ENCODE measurements at places on chromosomes 5 and 9. TPM values are rescaled to one million over a fixed set of nuclear protein-coding genes. Genes with fewer than 3 reads are reported as not detected.

DNA sequence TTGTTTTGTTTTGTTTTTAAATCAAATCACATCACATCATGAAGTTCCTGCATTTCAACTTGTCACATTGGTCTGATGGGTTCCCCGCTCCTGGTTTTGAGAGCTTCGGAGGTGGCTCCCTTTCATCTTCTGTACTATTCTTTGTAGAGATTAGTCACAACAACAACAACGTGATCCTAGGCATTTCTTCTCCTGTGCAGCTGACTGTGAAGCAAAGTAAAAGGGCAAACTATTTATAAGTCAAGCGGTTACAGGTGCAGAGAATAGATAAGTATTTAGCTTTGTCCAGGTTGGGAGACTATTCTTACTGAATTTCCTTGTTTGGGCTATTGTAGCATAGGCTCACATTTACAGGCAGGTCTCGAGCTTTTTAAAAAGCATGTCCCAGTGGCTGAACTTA, 197.7 kb upstream of the CDKN2B start:
- peaks cover 23% of the 10 kb centered on the region for H3K4me1 ChIP-seq
- no peak overlapping the region for H3K27ac ChIP-seq
- H3K4me3 ChIP-seq: no peak overlapping the region
- no peaks in the 10 kb centered on the region for H3K36me3 ChIP-seq
- peaks cover 27% of the 10 kb centered on the region for H3K27me3 ChIP-seq
- DNase-seq: no peak

DNA sequence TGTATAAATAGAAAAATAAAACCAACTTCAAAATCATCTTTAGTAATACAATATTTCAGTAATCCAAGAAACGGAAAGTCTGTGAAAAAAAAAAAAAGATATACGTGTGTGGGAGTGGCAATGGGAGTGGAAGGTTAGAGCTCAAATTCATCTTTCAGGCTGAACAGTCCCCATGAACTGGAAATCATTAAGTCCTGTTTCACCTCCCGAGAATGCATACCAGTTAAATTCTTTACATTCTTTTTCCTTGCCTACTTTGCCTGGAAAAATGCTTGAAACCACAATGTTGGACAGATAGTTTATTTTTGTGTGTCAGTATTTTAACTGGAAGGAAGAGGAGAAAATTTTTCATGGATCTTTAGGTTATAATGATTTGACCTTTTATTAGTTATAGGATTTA, 166.8 kb downstream of the MUSK start:
- DNase-seq: no peak
- no peaks in the 10 kb centered on the region for H3K27me3 ChIP-seq
- H3K27ac ChIP-seq: no peak overlapping the region
- no peak overlapping the region for H3K4me3 ChIP-seq

DNA sequence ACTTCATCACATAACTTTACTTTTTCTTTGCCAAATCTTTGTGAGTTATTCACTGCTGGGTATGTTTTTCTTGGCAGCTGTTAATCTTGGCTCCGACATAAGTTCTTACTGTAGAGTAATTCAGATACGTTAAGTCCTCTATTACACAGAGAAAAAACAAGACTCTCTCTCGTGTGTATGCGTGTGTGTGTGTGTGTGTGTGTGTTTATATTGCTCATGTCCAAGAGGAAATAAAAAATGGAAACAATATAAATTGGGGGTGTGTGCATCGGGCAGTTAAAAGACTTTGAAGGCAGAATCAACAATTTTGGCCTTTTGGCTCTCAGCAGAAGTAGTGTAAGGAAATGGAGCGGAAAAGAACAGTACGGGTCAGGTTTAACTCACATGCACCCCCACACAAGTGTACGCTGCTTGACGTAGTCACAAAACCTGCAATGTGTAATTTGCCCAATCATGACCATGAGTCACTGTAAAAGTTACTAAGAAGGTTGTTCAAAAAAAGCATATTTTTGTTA, 67.2 kb upstream of the IFNE start:
- no peak overlapping the region for H3K27ac ChIP-seq
- H3K4me3 ChIP-seq: no peak overlapping the region
- peaks cover 4% of the 10 kb centered on the region for H3K4me1 ChIP-seq
- no peaks in the 10 kb centered on the region for H3K36me3 ChIP-seq
- H3K27me3 ChIP-seq: peaks cover 2% of the 10 kb centered on the region
- DNase-seq: no peak

Gene CENPH
- 40.7 TPM for total RNA-seq

GRCh38 chr9:84796404-84796803, 126.9 kb downstream of the NTRK2 start:
- H3K4me3 ChIP-seq: no peak overlapping the region
- H3K36me3 ChIP-seq: no peaks in the 10 kb centered on the region
- H3K4me1 ChIP-seq: no peaks in the 10 kb centered on the region
- DNase-seq: no peak

DNA sequence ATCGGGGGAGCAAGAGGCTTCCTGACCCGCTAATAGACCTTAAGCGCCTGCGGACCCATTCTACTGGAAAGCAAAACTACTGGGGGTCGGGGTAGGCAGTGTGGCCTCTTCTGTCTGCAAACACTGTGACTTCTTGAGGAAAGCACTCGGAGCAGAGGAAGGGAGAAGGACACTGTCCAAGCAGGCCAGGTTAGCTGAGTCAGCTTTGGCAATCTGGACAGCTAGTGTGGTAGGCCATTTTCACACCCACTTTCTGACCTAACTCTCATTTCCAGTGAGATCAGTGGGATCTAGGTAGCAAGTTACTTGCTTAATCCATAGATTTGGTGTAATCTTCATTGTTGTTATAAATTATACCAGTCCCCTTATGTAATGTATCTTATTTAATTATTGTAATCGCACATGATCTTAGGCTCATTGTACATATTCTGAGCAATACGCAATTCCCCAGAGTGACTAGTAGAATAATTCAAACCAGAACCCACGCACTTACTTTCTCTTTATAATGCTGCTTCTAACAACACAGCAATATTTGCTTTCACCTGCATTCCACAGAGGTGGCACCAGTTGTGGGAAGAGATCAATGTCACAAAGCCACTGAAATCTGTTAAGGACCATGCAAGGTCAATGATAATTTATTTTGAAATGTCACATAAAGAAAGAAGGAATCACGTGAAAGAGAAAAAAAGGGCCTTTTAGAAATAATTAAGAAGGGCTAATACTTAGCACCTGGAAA, 82.9 kb downstream of the NREP start:
- no peaks in the 10 kb centered on the region for H3K36me3 ChIP-seq
- peaks cover 26% of the 10 kb centered on the region for H3K27me3 ChIP-seq
- no peaks in the 10 kb centered on the region for H3K4me1 ChIP-seq
- DNase-seq: no peak

Gene CACFD1
- 0.70 TPM for total RNA-seq

- H3K36me3 ChIP-seq: no peaks in the 10 kb centered on the region
- DNase-seq: no peak
- no peak overlapping the region for H3K27ac ChIP-seq
These were observed 61.0 kb upstream of the FER start for GRCh38 chr5:108686676-108687075.

DNA sequence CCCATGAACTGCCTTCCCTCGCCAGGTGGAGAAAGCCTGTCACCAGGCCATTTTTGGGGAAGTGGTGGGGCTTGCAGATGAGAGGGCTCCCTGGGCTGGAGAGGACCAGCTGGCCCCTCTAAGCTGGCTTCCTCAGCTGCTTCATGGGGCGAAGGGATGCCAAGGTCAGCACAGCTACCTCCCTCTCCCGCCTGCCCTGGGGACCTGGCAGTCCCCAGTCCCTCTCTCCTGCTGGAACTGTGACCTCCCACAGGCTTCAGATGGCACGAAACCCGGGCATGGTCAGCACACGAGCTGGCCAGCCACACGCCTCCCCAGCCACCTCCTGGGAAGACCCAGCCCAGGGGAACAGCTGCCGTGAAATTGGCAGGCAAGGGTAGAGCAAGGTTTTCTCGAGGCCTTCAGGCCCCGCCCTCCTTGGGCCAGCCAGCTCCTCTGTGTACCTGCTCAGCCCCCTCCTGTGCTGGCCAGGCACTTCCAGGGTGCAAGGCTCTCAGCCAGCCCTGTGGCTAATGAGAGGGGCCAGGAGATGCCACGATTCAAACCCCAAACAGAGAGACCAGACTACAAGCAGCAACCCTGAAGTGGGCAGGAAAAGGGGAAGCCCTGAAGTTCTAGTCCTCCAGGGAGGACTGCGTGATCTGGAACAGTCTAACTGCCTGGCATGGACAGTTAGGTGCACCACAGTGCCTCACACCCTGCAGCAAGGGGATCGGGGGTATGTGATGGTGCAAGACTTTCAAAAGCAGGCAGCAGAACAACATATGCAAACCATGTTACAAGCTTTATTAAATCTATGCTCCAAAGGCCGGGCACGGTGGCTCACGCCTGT, 12.9 kb downstream of the PLPP7 start:
- H3K36me3 ChIP-seq: no peaks in the 10 kb centered on the region
- no peaks in the 10 kb centered on the region for H3K27me3 ChIP-seq
- no peak for DNase-seq
- H3K4me1 ChIP-seq: no peaks in the 10 kb centered on the region

Gene GARIN3
- 0.19 TPM for total RNA-seq

GRCh38 chr5:55860288-55860687, 9.1 kb downstream of the IL31RA start:
- no peak for DNase-seq
- H3K27me3 ChIP-seq: no peaks in the 10 kb centered on the region
- peaks cover 4% of the 10 kb centered on the region for H3K36me3 ChIP-seq
- H3K27ac ChIP-seq: no peak overlapping the region
- no peak overlapping the region for H3K4me3 ChIP-seq
- H3K4me1 ChIP-seq: peaks cover 27% of the 10 kb centered on the region

DNA sequence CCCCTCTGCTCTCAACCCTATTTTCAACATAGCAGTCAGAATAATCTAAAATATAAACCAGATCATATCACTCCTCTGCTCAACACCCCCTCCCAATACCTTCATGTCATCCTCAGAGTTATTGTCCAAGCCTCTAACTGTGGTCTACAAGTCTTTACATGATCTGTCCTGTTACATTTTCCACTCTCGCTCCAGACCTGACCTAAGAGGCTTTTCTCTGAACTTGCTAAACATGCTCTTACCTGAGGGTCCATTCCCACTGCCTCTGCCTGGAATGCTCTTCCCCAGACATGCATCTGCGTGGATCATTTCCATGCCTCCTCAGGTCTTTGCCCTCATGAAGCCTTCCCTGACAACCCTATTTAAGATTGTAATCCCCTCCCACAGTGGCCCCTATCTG, 12.0 kb downstream of the NIPSNAP3B start:
- DNase-seq: no peak
- no peaks in the 10 kb centered on the region for H3K4me1 ChIP-seq
- H3K4me3 ChIP-seq: no peak overlapping the region
- peaks cover 8% of the 10 kb centered on the region for H3K27me3 ChIP-seq
- H3K36me3 ChIP-seq: no peaks in the 10 kb centered on the region

Gene SLIT3
- total RNA-seq: 1.1 TPM

Gene NPM1
- total RNA-seq: 3,162 TPM

Gene TRPM3
- total RNA-seq: not detected

Gene KIF20A
- total RNA-seq: 19.7 TPM

DNA sequence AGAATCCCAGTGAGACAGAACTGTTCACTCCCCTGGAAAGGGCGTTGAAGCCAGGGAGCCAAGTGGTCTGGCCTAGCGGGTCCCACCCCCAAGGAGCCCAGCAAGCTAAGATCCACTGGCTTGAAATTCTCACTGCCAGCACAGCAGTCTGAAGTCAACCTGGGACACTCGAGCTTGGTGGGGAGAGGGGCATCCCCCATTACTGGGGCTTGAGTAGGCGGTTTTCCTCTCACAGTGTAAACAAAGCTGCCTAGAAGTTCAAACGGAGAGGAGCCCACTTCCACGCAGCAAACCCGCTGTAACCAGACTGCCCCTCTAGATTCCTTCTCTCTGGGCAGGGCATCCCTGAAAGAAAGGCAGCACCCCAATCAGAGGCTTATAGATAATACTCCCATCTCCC, 45.1 kb upstream of the PTGER4 start:
- H3K4me3 ChIP-seq: no peak overlapping the region
- peaks cover 2% of the 10 kb centered on the region for H3K4me1 ChIP-seq
- H3K27me3 ChIP-seq: no peaks in the 10 kb centered on the region
- H3K27ac ChIP-seq: no peak overlapping the region
- H3K36me3 ChIP-seq: peaks cover 44% of the 10 kb centered on the region
- DNase-seq: no peak

DNA sequence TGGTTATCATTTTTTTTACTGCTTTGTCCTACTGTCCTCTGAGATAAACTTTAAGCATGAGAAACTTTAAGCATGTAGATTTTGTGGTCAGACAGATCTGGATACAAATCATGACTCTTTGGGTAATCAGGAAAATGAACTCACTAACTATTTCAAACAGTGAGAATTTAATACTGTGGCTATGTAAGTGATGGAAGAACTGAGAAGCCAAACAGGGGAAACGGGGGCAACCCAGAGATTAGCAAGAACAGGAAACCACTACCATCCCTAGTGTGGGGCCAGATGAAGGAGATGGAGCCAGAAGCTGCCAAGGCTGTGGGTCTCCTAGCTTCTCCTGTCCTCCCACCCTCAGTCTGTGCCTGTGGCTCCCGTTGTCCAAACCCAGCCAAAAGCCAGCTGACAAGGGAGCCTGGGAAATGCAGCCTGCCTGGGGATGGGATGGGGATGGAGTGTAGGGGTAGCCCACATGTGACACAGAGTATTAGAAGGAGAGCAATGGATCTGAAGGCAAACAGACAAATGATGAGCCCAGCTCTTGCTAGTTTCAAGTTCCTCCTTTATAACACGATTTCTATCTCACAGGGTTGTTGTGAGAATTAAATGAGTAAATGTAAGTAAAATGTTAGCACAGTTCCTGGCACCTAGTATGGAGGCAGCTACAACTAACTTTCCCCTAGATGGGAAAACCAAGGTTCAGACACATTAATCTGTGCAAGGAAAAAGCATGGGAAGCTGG, 27.7 kb upstream of the CDC23 start:
- H3K36me3 ChIP-seq: no peaks in the 10 kb centered on the region
- no peak overlapping the region for H3K27ac ChIP-seq
- peaks cover 50% of the 10 kb centered on the region for H3K27me3 ChIP-seq
- H3K4me3 ChIP-seq: peak overlapping the region; percentile 0
- H3K4me1 ChIP-seq: peaks cover 12% of the 10 kb centered on the region

DNA sequence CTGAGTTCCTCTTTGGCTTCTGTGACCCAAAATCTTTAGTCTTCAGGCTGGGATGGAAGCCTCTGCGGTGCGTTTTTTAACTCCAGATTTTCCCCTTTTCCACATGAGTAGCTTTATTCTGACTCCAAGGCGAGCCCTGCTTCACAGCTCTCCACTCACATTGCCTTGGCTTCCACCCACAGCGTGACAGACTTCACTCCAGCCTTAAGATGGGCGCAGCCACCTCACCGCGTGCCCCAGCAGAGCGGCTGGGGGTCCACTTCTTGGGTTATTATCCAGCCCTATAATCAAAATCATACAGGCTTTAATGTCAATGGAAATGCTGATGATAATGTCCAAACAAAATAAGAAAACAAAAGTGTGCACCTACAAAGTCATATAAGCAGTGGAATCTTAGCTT, 1.2 kb downstream of the EXOC3 start:
- H3K27me3 ChIP-seq: no peaks in the 10 kb centered on the region
- no peak for DNase-seq
- peaks cover 41% of the 10 kb centered on the region for H3K36me3 ChIP-seq
- peak overlapping the region; percentile 76 for H3K27ac ChIP-seq
- H3K4me3 ChIP-seq: peak overlapping the region; percentile 98

Gene GRIN1
- not detected for total RNA-seq

Gene CDKN2A
- 3.7 TPM for total RNA-seq

Gene OR1J2
- not detected for total RNA-seq
